ENCODE measurements at places on chromosomes 1 and 21.
A peak's percentile ranks its signal among the peaks of the same experiment; 100 is the strongest.

- DNase-seq, result no peak
Observed at GRCh38 chr1:228075801-228076271, 6.7 kb upstream of the ARF1 start.

DNA sequence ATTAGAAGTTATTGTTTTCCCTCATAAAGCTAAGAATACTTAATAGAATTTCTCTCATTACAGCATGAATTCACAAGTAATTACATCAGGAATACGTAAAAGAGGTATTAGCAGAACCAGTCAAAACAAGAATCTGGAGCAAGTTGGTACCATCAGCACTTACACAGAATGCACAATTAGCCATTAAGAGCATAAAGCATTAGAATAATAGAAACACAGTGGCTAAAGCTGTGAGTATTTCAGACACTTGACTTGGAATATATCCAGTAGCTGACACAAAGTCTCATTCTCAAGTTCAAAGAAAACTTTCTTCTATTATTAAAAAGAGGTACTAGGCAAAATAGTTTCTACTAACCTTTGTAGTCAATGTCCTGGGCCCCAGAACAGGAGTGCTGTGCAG, 49.6 kb downstream of the KRTAP19-8 start:
- DNase-seq, result no peak

- no peak for DNase-seq
Observed at GRCh38 chr1:32861904-32862695, 8.6 kb downstream of the FNDC5 start.

GRCh38 chr21:18161841-18162240, 82.8 kb upstream of the CHODL start:
- no peak for DNase-seq

DNA sequence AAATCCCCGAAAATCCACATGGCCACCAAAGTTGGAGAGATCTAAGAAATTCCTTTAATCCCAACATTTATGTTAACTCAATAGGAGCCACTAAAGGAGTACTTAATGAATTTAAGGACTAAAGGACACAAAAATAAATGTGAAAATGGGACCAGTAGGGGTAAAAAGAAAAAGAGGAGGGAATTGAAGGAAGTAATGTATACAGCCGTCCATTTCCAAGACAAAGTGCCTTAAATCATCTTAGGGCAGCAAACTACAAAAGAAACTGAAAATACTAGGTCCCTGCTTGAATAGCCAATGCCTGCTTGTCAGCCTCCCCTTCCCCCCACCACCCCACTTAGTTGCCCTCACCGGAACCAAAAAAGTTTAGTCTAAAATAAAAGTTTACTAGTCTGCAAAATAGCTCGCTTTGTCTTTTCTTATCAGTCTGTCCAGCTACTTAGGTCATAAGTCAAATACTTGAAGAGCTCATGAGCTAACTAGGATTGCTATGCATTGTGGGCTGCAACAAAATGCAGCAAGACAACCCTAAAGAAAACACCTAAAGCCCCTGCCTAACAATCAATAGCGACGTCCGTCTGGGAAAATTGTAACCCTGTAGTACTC, 66.3 kb upstream of the TLR5 start:
- peak; percentile 49 for DNase-seq

GRCh38 chr1:159429074-159429861, 2.7 kb upstream of the OR10J4 start:
- DNase-seq, result peak; percentile 100

DNA sequence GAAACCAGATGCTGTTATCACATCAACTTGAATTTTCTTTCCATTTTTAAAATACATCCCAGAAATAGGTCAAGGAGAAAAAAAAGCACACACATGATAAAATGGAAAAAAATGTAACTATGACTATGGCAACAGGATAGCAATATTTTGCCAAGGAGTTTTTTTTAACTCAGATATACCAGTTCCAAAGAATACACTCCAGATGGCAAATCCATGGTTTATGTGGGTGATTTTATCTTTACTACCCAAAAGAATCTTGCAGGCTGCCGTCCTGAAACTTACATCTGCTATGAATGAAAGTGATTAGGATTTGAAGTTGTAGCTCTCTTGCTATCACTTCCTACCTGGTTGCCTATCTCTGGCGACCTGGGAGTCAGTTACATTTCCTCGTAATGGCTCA, 91.0 kb upstream of the PLPPR4 start:
- no peak for DNase-seq

DNA sequence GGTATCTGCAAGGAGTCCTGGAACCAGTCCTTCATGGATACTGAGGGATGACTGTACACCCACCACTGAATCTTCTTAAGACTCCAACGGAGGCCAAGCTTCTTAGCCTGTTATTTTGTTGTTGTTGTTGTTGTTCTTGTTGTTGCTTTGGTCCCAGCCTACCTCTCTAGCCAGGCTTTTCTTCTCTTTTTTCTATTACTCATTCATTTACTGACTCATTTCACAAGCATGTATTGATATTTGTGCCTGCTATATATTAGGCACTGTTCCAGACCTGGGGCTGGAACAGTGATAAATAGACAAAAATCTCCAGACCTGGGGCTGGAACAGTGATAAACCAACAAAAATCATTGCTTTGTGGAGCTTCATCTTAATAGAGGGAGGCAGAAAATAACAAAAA, 20.4 kb downstream of the CENPF start:
- DNase-seq, result peak; percentile 32

- no peak for DNase-seq
Observed at GRCh38 chr21:14616380-14617039, 70.4 kb upstream of the SAMSN1 start.

DNA sequence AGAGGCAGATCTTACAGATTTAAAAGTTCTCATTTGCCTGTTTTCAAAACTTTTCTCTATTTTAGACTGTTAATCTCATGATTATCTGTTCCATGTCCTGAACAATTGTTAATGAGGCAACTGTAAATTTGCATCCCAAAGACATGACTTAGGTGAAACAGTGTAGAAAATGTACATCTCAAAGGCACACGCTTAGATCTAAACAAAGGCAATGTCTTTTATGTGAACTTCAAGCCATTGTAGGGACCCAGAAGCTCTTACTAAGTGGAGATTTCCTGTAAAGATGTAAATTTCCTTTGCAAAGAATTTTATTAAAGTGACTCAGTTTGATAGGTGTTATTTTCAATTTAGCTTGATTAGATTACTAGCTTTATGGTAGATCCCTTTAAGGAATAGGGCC, 125.2 kb upstream of the F3 start:
- DNase-seq, result no peak

Data from amniotic epithelial cell (primary cell).